ENCODE measurements at places on chromosomes 5 and 9.
A peak's percentile ranks its signal among the peaks of the same experiment; 100 is the strongest.

DNA sequence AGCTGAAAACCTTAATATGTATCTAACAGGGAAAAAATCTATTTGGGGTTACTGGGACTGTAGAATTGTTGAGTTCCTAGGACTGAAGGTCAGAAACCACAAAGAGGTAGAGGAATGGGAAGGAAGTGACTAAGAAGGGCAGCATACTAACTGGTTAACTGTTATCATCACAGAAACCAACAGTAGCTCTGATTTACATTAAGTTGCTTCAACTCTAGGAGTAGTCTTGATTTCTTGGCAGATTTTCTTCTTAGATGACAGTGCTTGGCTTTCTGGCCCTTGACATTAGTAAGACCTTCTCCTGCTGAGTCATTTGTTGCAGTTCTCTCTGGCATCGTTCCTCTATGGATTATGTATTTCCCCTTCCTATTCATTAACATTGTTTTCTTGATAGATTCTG is 116.1 kb upstream of the RASA1 start:
- DNase-seq, result no peak

DNA sequence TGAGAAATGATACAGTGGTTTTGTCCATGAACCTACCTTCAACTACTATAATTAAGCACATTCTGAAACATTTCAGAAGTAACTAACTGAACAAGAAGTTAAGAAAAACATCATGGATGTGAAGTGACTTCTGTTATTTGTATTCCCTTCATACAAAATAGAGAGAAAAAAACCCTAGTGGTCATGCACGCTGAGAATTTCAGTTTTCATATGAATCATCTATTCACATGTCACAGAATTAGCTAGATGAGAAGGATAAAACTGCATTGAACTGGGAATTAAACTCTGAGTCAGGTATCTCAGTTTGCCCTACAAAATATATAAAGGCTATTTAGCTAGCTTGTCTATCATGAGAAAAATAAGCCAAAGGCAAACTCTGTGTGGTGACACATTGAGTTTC is 451.8 kb upstream of the FTMT start:
- DNase-seq, result no peak

DNA sequence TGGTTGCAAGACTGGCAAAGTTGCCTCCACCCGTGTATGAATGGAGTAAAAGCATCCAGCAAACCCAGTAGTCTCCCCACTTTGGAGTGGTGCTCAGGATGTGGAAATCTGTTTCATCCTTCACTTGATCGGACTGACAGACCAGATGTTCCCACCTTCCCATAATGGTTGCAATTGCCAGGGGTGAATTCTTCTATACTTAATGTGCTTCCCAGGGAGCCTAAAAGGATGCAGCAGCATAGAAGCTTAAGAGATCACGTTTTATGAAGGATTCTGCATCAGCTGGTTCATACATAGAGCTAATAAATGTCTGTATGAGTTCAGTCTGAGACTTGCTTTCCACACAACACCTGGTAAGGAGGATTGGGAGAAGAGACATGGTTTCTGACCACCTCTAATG is 198.8 kb upstream of the S1PR3 start:
- no peak for DNase-seq

- no peak for DNase-seq
Observed at GRCh38 chr5:103362211-103362610, 103.6 kb downstream of the MACIR start.

DNA sequence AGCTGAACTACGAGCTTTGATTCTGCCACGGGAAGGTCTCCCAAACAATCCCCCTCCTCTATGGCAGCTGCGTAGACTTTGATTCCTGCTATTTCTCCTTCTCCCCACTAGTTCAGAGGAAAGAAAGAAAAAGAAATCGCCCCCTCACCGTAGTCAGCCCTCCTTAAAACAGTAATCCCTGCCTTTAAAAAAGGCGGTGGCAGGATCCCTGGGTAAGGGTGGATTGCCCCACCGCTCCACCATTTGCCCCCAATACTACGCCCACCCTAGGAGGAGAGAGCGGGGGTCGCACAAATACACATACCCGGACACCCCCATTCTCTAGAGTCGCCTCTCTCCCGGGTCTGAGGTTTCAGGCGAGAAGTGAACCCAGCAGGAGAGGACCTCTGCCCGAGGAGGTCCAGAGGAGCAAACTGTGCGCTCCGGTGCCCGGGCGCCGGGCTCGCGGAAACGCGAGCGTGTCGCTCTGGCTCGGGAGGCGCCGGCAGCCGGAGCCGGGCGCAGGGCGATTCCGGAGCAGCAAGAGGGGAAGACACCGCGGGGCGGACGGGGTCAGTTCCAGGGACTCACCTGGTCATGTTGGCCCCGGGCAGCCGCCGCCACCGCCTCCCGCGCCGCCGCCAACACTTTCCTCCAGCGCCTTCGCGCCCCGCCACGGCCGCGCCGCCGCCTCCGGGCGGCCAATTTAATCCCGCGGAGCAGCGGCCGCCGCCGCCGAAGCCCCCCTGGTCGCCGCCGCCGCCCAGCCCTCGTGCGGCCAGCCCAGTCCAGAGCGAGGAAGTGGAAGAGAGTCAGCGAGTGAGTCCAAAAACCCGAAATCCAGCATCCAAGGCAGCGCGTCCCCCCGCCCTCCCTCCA is 1057.7 kb upstream of the DMAC1 start:
- no peak for DNase-seq

DNA sequence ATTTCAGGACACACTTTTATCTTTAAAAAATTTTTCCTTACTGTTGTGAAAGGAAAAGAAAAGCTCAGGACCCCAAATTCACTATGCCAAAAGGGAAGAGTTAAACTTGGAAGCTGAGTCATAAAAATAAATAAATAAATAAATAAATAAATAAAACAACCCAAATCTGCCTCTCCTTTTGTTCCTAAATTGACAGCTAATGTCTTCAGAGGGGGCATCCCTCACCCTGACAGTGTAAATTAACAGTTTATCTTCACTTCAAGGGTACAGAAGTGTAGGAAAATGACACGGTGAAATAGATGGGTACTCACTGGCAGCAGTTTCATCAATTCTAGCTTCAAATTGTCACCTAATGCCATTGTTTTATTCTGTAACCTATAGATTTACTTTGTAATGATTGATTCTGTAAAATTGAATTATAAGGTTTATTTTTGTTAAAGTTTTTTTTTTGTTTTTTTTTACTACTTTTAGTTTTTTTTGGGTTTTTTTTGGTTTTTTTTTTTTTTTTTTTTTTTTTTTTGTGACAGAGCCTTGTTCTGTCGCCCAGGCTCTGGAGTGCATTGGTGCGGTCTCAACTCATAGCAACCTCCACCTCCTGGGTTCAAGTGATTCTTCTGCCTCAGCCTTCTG is 18.5 kb upstream of the ANXA1 start:
- peak; percentile 21 for DNase-seq

DNA sequence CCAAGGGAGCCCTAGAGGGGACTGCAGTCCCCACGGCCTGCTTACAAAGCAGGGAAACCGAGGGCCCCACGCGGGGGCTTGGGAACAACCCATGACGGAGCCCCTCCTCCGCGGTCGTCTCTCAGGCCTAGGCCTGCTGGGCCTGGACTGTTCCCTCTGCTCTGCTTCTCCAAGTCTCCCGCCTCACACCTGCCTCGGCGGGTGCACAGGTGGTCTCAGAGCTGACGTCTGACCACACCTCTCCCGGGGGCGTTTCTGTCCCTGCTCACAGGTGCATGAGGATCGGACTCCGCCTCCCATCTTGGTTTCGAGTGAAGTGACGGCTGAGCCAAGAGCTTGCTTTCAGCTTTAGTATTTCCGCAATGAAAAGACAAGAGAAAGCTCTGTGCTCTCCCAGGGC is 72.1 kb downstream of the MRPL36 start:
- DNase-seq, result no peak

DNA sequence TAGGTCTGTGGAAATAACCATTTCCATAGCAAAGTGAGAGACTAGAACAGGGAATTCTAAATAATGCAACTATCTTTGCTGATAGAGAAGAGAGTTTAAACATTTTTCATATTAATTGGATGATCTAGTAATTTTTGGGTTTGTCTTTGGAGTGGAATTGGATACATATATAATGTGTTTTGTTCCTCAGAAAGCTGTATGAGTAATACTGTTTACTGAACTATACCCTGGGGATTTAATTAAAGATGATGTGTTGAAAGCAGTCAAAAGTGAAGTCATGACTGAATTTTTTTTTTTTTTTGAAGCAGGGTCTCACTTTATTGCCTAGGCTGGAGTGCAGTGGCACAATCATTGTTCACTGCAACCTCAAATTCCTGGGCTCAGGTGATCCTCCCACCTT is 17.9 kb downstream of the FER start:
- no peak for DNase-seq

DNA sequence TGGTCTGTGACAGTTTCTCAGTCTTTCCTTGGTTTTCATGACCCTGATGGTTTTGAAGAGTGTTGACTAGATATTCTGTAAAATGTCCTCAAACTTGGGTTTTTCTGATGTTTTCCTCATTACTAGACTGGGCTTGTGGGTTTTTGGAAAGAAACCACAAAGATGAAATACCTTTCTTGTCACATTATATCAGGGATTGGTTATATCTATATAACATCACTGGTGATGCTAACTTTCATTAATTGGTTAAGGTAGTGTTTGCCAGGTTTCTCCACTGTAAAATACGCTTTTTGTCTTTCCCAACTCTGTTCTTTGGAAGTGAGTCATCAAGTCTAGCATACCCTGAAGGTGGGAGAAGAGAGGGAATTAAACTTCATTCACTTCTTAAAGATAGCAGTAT is 3.3 kb upstream of the IL31RA start:
- no peak for DNase-seq

DNA sequence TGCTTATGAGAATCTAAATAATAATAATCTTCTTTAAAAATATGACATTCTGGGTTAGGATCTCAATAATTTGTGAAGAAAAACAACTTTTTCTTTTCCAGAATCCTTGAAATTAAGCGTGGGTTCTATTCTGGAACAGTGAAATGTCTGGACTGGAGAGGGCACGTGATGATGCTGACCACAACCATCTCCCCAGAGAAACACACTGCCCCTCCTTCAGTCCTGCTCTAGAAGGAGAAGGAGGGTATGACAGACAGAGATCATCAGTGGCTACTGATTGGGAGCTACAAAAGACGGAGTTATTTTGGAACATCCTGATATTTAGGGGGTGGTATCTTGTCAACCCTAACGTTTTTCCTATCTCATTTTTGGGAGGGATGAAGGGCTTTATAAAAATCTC is 40.2 kb downstream of the MEF2C start:
- DNase-seq, result no peak

DNA sequence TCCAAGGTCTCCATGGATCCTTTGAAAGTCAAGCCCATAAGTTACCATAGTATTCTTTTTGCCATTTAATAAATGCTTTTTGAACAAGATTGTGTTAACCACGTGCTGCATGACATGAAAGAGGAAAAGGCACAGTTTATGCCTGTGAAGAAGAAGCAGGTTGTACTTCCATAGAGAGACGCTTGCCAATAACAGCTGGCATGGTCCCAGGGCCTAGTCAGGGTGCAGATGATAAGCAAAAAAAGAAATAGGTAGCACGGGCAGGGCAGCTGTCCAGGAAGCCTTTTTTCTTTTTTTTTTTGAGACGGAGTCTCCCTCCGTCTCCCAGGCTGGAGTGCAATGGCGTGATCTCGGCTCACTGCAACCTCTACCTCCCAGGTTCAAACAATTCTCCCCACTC is 71.8 kb upstream of the CLINT1 start:
- no peak for DNase-seq

- no peak for DNase-seq
Observed at GRCh38 chr5:376799-377325, 55.3 kb downstream of the AHRR start.

- no peak for DNase-seq
Observed at GRCh38 chr5:32551865-32552264, 33.5 kb upstream of the SUB1 start.

- no peak for DNase-seq
Observed at GRCh38 chr9:124248066-124248465, 9.7 kb upstream of the NEK6 start.

- DNase-seq, result no peak
Observed at GRCh38 chr9:7640231-7640630, 159.3 kb downstream of the DMAC1 start.

GRCh38 chr9:97903177-97903576 is 19.1 kb downstream of the TRMO start:
- no peak for DNase-seq

- DNase-seq, result no peak
Observed at GRCh38 chr9:86854898-86855523, 92.3 kb downstream of the GAS1 start.

DNA sequence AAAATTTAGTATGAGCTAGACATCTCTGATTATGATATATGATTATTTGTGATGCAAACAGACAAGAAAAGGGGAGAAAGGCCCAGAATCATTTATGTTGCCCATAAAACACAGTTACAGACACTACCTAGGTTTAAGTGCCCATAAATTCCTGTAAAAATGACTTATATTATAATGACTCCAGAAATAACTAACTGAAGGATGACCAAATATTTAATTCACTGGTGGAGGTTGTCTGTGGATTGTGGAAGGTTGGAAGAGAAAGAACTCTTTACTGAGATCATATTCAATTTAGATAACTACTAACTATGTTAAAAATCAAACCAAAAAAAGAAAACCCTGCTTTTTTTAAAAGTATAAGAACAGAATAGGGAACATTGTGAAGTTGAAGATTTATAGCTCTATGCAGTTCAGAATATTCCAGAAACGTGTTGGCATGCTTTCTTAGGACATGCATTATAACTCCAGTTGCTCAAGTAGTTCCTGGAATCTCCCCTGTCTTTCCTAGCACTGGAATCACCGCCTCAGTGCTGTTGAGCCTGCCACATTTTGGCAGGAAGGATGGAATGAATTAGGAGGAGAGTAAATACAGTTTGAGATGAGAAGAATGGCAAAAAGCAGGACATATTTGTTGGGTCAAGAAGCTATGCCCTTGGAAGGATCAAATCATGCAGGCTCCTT is 72.0 kb upstream of the PAPPA start:
- no peak for DNase-seq

DNA sequence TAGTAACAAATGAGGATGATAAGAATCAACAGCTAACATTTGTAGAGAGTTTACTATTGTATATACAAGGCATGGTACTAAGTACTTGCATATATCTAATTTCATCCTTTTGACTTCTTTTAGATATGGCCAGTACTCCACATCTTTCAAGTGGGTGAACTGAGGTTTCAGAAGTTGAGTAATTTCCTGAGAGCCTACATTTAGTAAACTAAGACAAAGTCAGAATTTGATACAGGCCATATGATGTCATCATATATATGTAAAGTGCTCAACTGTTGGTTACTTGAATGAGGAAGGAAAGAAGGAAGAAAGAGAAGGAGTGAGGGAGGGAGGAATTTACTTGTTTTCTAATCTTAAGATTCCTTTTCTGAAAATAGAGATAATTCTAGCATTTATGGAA is 52.8 kb downstream of the GRIA1 start:
- no peak for DNase-seq

GRCh38 chr5:84430863-84431663 is 46.4 kb upstream of the EDIL3 start:
- no peak for DNase-seq

GRCh38 chr5:149641000-149641576 is 59.8 kb downstream of the ARHGEF37 start:
- no peak for DNase-seq

GRCh38 chr5:164600274-164600673 is 1094.9 kb downstream of the MAT2B start:
- DNase-seq, result no peak

GRCh38 chr5:144318011-144318410 is 147.3 kb downstream of the KCTD16 start:
- DNase-seq, result no peak

GRCh38 chr5:42108468-42108867 is 183.4 kb downstream of the FBXO4 start:
- DNase-seq, result no peak

All from central memory CD4-positive, alpha-beta T cell (primary cell).